Gastroesophageal sphincter (tissue), 4 donors: ENCODE measurements at places on chromosomes 3 and 15. TPM values are rescaled to one million over a fixed set of nuclear protein-coding genes. Genes with fewer than 3 reads are reported as not detected.

Gene CCR2
- total RNA-seq, result 2.8 TPM

Gene AQP9
- 3.0 TPM for total RNA-seq

Gene TMEM115
- 41.1 TPM for total RNA-seq

Gene RUBCN
- total RNA-seq, result 55.1 TPM

Gene SLC12A8
- 0.13 TPM for total RNA-seq

Gene SLC28A2
- total RNA-seq, result not detected

Gene LMAN1L
- total RNA-seq, result 0.27 TPM
